Activated T-helper 2 cell treated with anti-CD3 and anti-CD28 coated beads, Interferon-gamma antibody, Interleukin-2, Interleukin-4, amounts not matched to agents 10 μg/mL and 5 μg/mL and 100 μg/mL, durations not matched to agents 14 hours and 24 hours and 36 hours (primary cell): ENCODE measurements at places on chromosomes 12 and 14. TPM values are rescaled to one million over a fixed set of nuclear protein-coding genes. Genes with fewer than 3 reads are reported as not detected.

PPP1R3E gene
- total RNA-seq, result 20.3 and 21.3 TPM in 2 replicates

PAX9 gene
- total RNA-seq, result not detected in 2 replicates

ASPG gene
- not detected in 2 replicates for total RNA-seq

GPRC5D gene
- total RNA-seq, result not detected in 2 replicates

C3AR1 gene
- 0.50 and 0.62 TPM in 2 replicates for total RNA-seq

GRCh38 chr12:75905922-75906321 is 125.7 kb downstream of the PHLDA1 start:
- no peak overlapping the region for H3K27ac ChIP-seq
- no peak overlapping the region for H3K4me3 ChIP-seq
- H3K36me3 ChIP-seq, result no peaks in the 10 kb centered on the region
- DNase-seq, result no peak
- H3K4me1 ChIP-seq, result no peaks in the 10 kb centered on the region

- no peaks in the 10 kb centered on the region for H3K36me3 ChIP-seq
- no peak for DNase-seq
- H3K4me3 ChIP-seq, result no peak overlapping the region
- H3K4me1 ChIP-seq, result no peaks in the 10 kb centered on the region
Observed at GRCh38 chr12:130858084-130858483, 13.8 kb upstream of the RAN start.

- no peaks in the 10 kb centered on the region for H3K27me3 ChIP-seq
- no peaks in the 10 kb centered on the region for H3K4me1 ChIP-seq
- no peaks in the 10 kb centered on the region for H3K36me3 ChIP-seq
- H3K27ac ChIP-seq, result no peak overlapping the region
- no peak overlapping the region for H3K4me3 ChIP-seq
Observed at GRCh38 chr14:79548836-79549235, 662.5 kb downstream of the DIO2 start.

GRCh38 chr12:16020031-16020430 is 108.9 kb downstream of the DERA start:
- no peaks in the 10 kb centered on the region for H3K4me1 ChIP-seq
- DNase-seq, result no peak
- peaks cover 14% of the 10 kb centered on the region for H3K36me3 ChIP-seq
- no peaks in the 10 kb centered on the region for H3K27me3 ChIP-seq

DNA sequence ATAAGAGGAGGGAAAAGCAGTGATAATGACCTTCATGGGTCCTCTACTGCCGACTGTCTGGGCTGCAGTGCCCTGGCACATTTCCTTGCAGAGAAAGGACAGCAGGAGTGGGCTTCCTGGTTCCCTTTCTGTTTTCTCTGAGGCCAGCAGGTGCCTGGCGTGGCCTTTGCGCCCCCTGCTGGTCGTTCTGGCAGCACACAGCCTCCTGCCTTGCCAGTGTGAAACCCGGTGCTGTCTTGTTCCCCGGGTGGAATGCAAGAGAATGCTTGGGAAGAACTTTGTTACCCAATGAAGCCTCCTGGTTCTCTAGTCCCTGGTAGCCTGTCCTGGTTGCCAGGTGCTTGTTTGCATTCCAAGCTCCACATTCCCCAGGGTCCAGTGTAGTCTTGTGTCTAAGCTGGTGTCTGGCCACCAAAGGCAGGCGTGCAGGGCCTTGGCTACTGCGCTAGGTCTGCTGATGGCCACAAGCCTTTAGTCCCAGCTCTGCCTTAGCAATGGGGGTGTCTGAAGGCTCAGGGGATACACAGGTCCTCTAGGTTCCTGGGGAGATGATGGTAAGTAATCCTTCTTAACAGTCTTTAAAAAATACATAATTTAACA is 1392.4 kb upstream of the TMEM132C start:
- H3K27ac ChIP-seq, result no peak overlapping the region
- no peaks in the 10 kb centered on the region for H3K36me3 ChIP-seq
- no peaks in the 10 kb centered on the region for H3K27me3 ChIP-seq
- no peaks in the 10 kb centered on the region for H3K4me1 ChIP-seq

- no peaks in the 10 kb centered on the region for H3K4me1 ChIP-seq
- no peaks in the 10 kb centered on the region for H3K27me3 ChIP-seq
- no peak for DNase-seq
- H3K4me3 ChIP-seq, result no peak overlapping the region
Observed at GRCh38 chr12:132579744-132580143, 30.6 kb downstream of the LRCOL1 start.

GRCh38 chr12:66041651-66042363 is 88.7 kb downstream of the LLPH start:
- H3K4me3 ChIP-seq, result no peak overlapping the region
- H3K27me3 ChIP-seq, result peaks cover 10% of the 10 kb centered on the region
- H3K36me3 ChIP-seq, result no peaks in the 10 kb centered on the region
- H3K4me1 ChIP-seq, result no peaks in the 10 kb centered on the region
- no peak for DNase-seq

DNA sequence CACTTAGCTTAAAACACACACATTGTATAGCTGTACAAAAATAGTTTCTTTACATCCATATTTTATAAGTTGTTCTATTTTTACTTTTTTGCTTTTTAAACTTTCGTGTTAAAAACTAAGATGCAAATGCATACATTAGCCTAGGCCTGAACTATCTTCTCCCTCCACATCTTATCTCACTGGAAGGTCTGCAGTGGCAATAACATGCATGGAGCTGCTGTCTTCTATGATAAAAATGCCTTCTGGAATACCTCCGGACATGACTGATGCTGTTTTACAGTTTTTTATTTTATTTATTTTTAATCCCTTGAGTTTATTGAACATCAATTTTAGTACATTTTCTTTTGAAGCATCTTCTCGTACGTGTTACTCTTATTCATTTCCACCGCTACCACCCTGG is 112.3 kb upstream of the TSPAN8 start:
- no peaks in the 10 kb centered on the region for H3K36me3 ChIP-seq
- no peak overlapping the region for H3K4me3 ChIP-seq
- H3K4me1 ChIP-seq, result no peaks in the 10 kb centered on the region
- no peak for DNase-seq

- peaks cover 38% of the 10 kb centered on the region for H3K36me3 ChIP-seq
- H3K27ac ChIP-seq, result no peak overlapping the region
- H3K27me3 ChIP-seq, result no peaks in the 10 kb centered on the region
- H3K4me3 ChIP-seq, result no peak overlapping the region
Observed at GRCh38 chr14:34997762-34998161, 15.0 kb downstream of the SRP54 start.

- DNase-seq, result no peak
- no peak overlapping the region for H3K27ac ChIP-seq
- H3K4me1 ChIP-seq, result peaks cover 17% of the 10 kb centered on the region
- no peak overlapping the region for H3K4me3 ChIP-seq
- H3K36me3 ChIP-seq, result no peaks in the 10 kb centered on the region
- H3K27me3 ChIP-seq, result no peaks in the 10 kb centered on the region
Observed at GRCh38 chr14:36215217-36215598, 38.7 kb upstream of the PTCSC3 start.

DNA sequence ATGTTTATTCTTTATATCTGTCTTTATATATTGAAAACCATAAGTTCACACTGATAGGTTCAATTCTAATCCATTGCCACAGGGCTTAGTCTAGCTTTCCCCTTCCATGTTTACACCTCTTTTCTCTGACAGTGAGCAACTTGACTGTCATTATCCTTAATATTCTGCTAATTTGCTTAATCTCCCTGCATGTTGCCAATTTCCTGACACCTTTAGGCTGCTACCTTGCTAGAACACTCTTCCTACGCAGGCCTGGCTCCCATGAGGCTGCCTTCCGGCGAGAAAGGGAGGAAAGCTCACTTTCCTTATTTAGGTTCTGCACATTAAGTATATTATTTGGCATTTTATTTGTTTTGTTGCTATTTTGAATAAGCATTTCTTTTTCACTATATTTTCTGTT is 12.8 kb upstream of the FRS2 start:
- no peaks in the 10 kb centered on the region for H3K36me3 ChIP-seq
- H3K27me3 ChIP-seq, result peaks cover 1% of the 10 kb centered on the region
- H3K4me3 ChIP-seq, result no peak overlapping the region
- H3K4me1 ChIP-seq, result no peaks in the 10 kb centered on the region
- no peak for DNase-seq
- no peak overlapping the region for H3K27ac ChIP-seq

DNA sequence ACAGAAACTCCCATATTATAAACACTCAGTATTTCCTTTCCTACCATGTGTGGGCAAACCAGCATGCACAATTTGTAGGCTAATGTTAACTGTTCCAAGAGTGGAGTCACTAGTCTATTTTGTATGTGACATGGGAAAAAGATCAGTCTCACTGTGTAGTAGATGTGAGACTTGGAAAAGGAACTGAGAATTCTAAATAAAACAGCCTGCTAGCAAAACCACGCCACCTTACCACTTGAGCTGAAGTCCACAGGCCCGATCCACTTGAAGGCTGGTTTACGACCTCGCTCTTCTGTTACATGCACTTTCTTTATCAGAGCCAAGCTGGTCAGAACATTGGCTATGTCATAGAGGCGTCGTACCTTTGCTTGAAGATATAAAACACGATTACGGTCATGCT is 22.5 kb downstream of the E2F7 start:
- no peak overlapping the region for H3K4me3 ChIP-seq
- no peak overlapping the region for H3K27ac ChIP-seq
- H3K27me3 ChIP-seq, result no peaks in the 10 kb centered on the region
- H3K4me1 ChIP-seq, result no peaks in the 10 kb centered on the region

- H3K4me3 ChIP-seq, result peak overlapping the region; percentile 56
- H3K36me3 ChIP-seq, result no peaks in the 10 kb centered on the region
- peaks cover 3% of the 10 kb centered on the region for H3K27me3 ChIP-seq
- no peak overlapping the region for H3K27ac ChIP-seq
- peaks cover 26% of the 10 kb centered on the region for H3K4me1 ChIP-seq
Observed at GRCh38 chr12:39440781-39441180, 2.1 kb downstream of the KIF21A start.

DNA sequence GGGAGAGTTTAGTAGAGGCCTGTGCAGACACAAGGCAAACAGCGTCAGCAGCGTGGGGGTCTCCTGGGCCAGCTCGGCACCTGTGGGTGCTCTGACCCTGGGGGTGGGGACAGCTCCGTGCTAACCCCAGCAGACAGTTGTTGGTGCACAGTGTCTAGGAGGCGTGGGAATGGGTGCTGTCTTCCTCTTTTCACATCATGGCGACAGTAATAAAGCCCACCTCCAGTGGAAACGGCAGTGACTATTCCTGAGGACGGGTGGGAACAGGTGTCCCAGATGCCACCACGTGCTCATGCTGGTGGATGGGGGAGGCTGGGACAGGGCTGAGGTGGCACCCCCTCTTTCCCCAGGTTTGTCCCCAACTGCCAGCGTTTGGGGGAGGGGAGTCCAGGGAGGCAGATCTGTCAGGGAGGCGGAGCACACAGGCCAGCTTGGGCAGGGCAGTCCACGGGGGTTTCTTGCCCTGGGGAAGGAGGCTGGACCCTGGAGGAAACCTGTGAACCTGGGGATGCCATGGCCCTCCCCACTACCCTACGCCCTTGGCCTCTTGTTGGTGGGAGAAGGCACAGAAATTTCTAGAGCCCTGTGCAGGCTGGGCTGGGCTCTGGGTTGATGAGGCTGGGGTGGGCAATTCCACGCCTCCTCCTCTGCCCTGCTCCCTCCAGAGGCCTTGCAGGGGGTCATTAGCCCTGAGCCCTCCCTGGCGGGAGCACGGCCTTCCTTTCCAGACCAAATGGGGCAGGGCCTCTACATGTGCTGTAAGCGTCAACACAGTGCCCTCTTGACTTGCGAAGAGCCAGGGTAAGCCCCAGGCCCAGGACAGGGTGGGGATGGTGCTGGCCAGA is 3.8 kb downstream of the ZBTB42 start:
- H3K4me1 ChIP-seq, result peaks cover 3% of the 10 kb centered on the region
- H3K27ac ChIP-seq, result no peak overlapping the region
- no peaks in the 10 kb centered on the region for H3K36me3 ChIP-seq
- H3K4me3 ChIP-seq, result no peak overlapping the region
- no peak for DNase-seq
- H3K27me3 ChIP-seq, result peaks cover 1% of the 10 kb centered on the region

- H3K4me3 ChIP-seq, result no peak overlapping the region
- no peak for DNase-seq
- no peak overlapping the region for H3K27ac ChIP-seq
- peaks cover 10% of the 10 kb centered on the region for H3K36me3 ChIP-seq
- H3K27me3 ChIP-seq, result peaks cover 8% of the 10 kb centered on the region
- H3K4me1 ChIP-seq, result peaks cover 1% of the 10 kb centered on the region
Observed at GRCh38 chr12:48824112-48824511, 5.8 kb downstream of the CACNB3 start.

DNA sequence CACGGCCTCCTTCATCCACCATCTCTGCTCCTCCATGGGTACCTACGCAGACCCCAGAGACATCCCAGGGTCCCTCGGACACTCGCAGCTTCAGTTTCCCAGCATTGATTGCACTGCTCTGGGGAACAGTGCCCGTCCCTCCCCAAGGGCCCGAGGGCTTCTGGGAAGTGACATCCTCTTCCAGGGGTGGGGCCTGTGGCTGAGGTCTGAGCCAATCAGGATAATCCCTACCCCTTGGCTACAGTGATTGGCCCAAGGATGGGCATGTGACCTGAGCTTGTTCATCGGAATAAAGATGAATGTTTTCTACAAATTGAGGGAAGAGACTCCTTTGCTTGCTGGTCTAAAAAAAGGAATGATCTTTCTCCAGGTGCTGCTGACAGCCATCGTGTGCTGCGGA is 37.3 kb upstream of the MYL2 start:
- H3K27me3 ChIP-seq, result no peaks in the 10 kb centered on the region
- H3K4me1 ChIP-seq, result no peaks in the 10 kb centered on the region
- H3K36me3 ChIP-seq, result no peaks in the 10 kb centered on the region
- H3K4me3 ChIP-seq, result no peak overlapping the region

GRCh38 chr12:56766535-56766934 is 3.4 kb downstream of the HSD17B6 start:
- H3K36me3 ChIP-seq, result no peaks in the 10 kb centered on the region
- H3K27me3 ChIP-seq, result peaks cover 3% of the 10 kb centered on the region
- no peaks in the 10 kb centered on the region for H3K4me1 ChIP-seq
- no peak overlapping the region for H3K27ac ChIP-seq

DNA sequence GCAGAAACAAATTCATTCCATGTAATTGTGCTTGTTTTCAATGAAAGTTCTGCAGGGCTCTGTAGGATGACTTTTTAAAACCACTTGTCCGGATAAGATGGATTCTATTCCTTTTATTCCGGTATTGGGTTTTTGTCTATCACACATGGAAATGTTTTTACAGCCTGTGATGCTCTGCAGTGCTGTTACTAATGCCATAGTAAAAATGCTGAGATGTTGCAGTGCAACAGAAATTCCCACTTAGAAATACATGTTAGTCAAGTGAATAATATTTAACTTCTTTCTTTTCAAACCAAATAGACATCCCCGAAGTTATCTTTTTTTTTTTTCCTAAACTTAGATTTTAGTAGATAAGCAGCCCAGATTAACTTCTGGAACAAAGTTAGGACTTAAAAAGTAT is 71.9 kb downstream of the RASSF8 start:
- H3K27ac ChIP-seq, result no peak overlapping the region
- no peak overlapping the region for H3K4me3 ChIP-seq
- no peaks in the 10 kb centered on the region for H3K4me1 ChIP-seq
- H3K27me3 ChIP-seq, result peaks cover 17% of the 10 kb centered on the region
- H3K36me3 ChIP-seq, result no peaks in the 10 kb centered on the region
